ENCODE measurements at places on chromosomes 11 and 22.

DNA sequence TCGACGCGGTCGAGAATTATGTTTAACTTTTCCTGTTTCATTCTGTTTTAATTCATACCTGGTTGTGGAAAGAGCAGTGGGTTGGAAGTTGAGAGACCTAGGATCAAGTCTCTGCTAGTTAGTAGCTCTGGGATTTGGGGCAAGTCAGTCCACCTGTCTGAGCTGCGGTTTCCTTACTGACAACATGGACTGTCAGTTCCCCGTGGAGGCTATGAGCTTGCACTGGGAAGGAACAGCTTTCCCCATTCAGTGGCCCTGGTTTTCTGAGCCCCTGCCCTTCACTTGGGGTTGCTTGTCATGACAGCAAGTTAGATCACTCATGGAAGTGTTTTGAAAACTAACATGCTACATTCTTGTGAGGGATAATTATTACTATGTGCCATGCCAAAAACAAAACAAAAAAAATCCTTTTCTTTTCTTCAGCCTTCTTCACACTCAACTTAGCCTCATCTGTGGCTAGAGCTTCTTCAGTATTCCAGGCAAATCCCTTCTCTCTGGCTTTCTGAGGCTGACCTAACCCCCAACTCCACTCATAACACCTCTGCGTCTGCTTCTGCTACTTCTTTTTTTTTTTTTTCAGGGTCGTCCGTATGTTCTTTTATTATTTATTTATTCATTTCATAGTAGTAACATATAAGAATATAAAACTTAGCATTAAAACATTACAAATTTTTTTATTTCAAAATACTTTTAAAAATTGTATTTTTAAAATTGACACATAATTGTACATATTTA lies 43.0 kb upstream of the ZBED5 start:
- no peak for DNase-seq

DNA sequence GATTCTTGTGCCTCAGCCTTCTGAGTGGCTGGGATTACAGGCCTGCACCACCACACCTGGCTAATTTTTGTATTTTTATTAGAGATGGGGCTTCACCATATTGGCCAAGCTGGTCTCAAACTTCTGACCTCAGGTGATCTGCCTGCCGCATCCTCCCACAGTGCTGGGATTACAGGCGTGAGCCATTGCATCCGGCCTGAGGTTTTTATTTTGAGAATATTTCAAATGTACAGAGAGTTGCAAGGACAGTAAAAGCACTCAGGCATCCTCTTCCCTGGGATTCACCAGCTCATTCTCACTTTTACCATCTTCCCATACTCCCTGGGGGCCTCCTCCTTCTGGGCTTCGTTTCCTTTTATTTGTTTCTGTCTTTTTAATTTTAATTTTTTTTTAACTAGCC lies 12.1 kb downstream of the MED15 start:
- no peak for DNase-seq

DNA sequence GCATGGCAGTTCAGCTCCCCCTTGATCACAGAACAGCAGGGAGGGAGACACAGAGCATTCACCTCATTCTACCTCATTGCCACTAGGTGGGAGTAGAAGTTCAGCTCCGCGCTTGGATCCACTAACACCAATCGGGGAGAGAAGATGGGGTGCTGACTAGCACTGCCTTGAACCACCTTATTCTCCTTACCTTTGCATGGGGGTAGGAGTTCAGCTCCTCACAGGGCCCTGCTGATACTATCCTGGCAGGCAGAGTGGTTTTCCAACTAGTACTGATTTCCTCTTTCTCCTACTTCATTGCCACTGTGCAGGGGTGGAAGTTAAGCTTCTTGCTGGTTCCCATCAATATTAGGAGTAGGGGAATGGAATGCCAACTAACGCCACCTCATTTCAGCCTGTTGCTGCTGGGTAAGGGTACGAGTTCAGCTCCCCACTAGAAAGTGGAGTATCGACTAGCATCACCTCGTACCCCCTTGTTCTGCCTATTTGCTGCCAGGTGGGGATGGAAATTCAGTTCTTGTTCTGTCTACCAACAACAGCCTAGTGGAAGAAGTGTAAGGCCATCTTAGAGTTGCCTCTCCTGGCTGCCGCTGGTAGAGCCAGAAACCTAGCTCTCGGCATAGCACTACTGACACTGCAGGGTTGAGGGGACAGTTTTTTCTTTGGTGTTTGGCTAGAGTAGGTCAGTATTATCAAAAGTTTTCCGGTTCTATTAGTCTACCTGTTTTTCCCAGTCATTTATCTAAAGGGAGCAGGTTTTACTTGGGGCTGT lies 550.9 kb upstream of the CCDC90B start:
- DNase-seq, result no peak

DNA sequence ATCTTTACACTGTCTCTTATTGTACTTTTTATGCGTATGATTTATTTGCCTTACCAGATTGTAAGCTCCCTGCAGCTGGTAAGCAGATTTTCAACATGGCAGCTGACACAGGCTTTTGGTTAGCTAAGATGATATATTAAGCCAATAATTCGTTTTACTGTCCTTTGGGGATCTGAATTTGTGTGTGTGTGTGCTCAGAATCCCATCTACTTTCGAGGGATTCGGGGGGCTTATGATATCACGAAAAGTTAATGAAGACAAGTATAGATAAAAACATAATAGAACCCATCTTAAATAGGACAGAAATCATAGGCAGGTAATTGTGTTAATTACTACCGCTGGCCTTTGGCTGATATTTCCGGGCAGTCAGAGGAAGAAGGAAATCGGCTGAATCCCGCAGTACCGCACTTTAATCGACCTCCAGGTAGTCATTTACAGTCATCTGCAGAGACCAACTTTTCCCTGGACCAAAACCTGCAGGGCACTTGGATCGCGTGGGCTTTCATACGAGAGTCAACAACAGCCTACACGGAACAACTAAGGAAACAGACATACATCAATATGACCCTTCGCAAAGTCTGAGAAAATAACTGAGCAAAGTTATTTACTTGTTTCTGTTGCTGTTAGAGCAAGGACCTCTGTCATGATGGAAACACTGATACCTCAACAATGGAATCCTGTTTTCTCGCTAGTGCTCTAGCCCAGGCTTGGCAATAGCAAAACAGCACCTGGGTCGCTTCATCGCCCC lies 802 bp downstream of the KBTBD3 start:
- DNase-seq, result no peak

DNA sequence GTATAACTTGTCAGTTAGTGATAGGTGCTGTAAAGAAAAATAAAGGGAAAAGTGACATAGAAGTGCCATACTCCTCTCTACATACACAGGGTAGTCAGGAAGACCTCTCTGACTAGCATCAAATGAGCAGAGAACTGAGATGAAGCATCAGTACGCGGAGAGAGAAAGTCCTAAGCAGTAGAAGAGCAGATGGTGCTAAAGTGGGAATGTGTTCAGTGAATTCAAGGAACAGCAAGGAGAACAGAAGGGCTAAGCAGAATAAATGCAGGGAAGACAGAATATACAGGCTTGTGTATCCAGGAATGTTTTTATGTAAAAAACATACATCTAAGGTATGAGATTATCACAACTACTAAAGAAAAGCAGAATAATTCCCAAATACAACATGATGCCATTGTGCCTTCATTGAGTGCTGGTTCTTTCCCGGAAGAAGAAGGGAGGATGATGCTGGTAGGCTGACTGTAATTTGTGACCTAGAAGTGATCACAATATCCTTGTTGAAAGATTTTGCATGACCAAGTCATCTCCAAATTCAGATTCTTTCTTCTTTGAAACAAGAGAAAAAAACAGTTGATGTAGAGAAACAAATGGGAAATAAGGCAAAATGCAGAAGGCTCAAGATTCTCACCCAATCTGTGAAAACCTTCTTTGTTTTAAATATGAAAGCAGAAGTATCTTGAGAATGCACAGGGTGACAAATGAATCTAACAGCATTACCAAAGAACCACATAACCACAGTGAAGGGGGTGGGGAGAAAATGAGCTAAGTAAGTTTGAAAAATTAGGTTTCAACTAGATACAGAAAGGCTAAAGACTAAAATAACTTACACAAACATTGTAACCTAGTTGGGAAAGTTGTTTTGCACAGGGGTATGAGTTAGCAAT lies 20.5 kb downstream of the MRE11 start:
- DNase-seq, result no peak

DNA sequence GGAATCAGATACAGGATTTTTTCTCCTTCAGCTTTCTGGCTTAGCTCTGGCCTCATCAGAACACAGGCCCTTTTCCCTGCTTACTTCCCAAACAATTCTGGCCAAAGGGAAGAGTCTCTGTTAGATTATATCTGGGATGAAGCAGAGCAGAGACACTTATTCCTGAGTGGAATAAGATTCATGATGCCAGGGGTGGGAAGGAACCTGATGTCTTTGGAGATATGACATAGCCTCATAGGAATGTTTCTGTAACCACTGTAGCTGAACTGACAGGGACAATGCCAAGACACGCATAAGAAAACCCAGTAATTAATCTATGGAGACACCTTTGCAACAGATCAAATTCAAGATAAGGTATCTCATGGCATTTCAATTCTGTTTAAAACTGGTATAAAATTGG lies 177.1 kb upstream of the RAG2 start:
- DNase-seq, result no peak

- DNase-seq, result no peak
These were observed 31.4 kb downstream of the CASP12 start for GRCh38 chr11:104866815-104867214.

DNA sequence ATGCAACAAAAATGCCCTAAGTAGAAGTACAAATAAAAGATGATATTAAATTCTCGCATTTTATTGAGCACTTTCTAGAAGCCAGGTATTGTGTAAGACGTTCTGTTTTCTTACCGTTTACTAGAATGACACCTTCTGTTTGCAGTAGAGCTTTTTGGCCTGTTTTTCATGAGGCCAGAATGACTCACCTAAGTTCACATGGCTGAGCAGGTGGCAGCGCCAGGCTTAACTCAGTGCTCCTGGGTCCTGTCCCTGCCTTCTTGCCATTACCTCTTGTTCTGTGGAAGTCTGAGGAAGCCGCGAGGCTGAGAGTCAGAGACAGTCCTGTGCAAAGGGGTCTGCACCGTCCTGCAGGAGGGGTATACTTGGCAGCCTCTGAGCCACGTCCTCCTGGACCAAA lies 113.8 kb downstream of the ATXN10 start:
- no peak for DNase-seq

GRCh38 chr11:108732395-108732794 lies 67.5 kb downstream of the DDX10 start:
- no peak for DNase-seq

GRCh38 chr11:3859373-3859881 lies 4.0 kb downstream of the STIM1 start:
- DNase-seq, result no peak

DNA sequence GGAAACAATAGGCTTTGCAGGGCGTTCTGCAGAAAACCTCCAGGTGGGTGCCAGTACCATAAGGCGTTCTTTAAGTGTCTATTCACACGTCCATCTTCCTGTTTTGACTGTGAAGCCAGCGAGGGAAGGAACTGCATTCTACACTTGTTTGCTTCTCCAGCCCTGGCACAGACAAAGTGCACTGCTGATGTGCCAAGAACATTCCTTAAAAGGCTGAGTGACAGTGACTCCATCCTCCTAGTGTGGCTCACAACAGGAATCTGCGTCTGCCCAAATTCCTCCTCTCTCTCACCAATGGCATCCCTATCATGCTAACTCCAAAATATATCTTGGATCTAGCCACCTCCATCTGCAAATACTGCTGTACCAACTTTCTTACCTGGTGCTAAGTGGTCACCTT lies 407.4 kb upstream of the SYN3 start:
- no peak for DNase-seq

DNA sequence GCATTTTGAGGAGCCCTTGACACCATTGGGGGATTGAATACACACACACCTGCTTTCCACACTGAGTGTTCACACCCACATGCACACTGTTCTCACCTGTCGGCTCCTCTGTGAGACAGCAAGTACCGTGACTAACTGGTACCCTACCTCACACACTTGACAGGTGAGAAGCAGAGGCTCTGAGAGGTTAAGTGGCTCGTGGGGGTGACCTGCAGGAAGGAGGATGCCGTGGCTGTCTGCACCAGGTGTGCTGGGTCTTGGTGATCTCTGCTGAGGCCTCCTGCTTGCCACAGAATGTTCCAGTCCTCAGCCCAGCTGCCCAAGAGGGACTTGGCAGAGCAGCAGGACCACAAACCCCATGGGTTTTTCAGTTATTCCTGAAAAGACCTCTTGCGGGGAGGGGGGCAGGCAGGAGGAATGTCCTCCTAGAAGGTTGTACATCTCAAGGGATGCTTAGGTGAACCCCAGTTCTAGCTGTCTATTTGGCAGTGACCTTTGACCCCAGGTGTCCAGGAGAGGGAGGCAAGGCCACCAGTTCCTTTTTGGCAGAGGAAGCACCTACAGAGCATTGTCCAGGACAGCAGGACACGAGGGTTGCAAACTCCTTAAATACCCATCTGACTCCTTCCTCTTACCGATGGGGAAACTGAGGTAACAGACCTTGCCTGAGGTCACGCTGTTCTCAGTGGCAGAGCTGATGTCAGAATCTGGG lies 66.0 kb downstream of the SHISAL1 start:
- no peak for DNase-seq

- DNase-seq, result no peak
These were observed 38.1 kb downstream of the GRAMD4 start for GRCh38 chr22:46657996-46658947.

DNA sequence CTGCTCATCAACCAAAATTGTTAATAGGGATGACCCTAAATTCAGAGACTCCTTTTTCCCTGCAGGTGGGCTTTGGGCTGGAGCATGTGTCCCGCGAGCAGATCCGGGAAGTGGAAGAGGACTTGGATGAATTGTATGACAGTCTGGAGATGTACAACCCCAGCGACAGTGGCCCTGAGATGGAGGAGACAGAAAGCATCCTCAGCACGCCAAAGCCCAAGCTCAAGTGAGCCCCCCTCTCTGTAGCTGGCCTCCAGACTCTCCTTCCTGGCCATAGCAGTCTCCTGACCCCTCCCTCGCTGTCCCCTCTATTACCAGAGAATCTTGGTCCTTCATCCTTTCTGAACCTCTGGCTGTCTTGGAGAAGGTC lies 47.9 kb upstream of the RAB1B start:
- DNase-seq, result no peak

DNA sequence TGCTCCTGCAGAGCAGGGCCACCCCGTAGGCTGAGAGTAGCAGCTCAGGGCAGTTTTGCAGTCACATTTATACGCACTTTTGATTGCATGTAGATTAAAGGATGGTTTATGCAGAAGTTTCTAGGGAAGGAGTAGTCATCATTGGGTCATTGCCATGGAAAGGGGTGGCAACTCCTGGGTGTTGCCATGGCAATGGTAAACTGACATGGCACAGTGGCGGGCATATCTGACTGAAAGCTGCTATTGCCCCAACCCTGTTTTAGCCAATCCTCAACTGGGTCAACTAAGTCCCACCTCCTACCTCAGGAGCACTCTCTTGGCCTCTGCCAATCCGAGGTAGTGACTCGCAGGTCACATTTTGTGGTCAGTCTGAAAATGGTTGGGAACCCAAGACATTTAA lies 2.4 kb upstream of the ARSA start:
- DNase-seq, result no peak

GRCh38 chr22:39913886-39914285 lies 13.0 kb downstream of the GRAP2 start:
- DNase-seq, result no peak

GRCh38 chr11:123755344-123755743 lies 1.0 kb upstream of the OR6X1 start:
- DNase-seq, result no peak

GRCh38 chr11:83007477-83007876 lies 64.2 kb downstream of the RAB30 start:
- DNase-seq, result no peak

- DNase-seq, result peak; percentile 87
These were observed at the start of gene IRF7 for GRCh38 chr11:615504-616319. Gene IRF7, minus strand, starts transcription at chr11:615950. Its CDS starts 586 bp downstream, at chr11:615364.

Data from activated gamma-delta T cell treated with Interleukin-2 at 50 U/mL for 16 hours (primary cell).